ENCODE measurements at places on chromosomes 7 and 10.

- no peak for DNase-seq
These were observed 93.8 kb upstream of the SMNDC1 start for GRCh38 chr10:110398419-110399105.

DNA sequence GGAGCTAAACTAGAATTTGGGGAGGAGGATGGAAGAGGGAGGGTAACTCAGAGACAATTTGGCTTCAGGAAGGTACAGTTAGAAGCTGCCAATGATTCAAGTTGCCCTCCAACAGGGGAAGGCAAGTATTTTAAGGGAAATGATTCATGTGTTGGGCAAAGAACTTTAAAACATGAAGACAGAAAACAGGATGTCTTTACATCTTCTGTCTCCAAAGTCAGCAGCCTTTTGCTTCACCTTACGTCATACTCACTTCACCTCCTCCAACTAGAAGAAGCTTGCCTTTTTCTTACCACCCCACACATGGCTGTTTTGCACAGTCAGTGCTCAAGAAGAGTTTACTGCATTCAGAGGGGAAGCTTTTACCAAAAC lies 36.1 kb downstream of the PPP1R3C start:
- DNase-seq = no peak

DNA sequence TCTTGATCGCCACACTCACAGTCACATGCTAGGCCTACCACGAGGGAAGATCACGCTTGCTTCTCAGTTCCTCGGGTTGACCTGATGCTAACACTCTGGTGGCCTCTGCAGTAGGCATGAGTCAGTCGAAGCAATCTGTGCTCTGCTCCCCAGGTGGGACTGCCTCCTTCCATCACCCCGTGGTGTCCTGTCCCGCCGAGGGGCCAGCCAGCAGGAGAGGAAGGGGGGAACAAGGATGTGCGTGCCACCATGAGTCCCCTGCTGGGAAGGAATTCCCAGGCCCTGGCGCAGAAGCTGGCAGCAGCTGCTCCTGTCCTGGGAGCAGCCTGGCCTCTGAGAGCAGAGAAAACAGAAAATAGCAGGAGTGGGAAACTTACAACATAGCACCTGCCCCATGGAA lies 695.0 kb upstream of the NRP1 start:
- no peak for DNase-seq

GRCh38 chr10:31708046-31708445 lies 220.6 kb downstream of the ARHGAP12 start:
- peak; percentile 20 for DNase-seq

GRCh38 chr7:30533886-30534285 lies 29.3 kb upstream of the GGCT start:
- no peak for DNase-seq

DNA sequence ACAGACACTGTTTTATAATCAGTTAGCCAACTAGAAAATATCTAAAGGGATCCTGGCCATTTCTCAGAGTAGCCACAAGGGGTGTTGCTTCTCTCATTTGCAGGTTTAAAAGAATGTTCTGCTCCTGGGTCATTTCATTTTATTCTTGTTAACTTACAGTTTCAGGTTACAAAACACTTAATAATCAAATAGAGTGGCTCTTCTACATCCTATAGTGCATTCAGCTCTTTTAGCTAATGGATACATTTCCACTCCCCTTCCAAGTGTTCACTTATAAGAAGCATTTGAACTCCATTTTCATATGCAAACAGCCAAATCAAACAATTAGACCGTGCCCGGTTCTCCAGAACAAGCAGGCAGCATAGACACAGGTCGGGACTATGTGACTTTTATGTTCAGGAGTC lies 117.5 kb downstream of the TRIL start:
- no peak for DNase-seq

- DNase-seq = no peak
These were observed 64.3 kb downstream of the INSIG1 start for GRCh38 chr7:155361947-155362346.

DNA sequence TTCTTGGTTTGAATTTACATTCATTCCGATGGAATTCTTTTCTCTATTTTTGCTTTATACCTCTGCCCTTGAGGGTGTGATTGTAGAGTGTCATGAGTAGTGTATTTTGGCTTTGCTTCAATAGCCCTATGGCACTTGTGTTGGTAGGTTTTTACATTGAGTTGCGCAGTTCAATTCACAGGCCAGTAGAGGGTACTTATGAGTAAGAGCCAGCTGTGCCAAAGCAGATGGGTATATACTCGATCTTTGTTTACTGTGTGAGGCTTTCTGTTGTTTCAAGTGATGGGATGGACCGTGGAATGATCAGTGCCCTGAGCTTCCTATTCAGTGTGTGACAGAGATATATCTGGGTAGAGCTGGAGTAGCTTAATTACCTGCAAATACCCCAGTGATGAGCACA lies 4.3 kb upstream of the AKR1C3 start:
- DNase-seq = peak; percentile 5

GRCh38 chr10:69261184-69261583 lies 17.1 kb upstream of the HK1 start:
- DNase-seq = no peak

GRCh38 chr10:126352453-126352852 lies 35.8 kb downstream of the ADAM12 start:
- DNase-seq = no peak

DNA sequence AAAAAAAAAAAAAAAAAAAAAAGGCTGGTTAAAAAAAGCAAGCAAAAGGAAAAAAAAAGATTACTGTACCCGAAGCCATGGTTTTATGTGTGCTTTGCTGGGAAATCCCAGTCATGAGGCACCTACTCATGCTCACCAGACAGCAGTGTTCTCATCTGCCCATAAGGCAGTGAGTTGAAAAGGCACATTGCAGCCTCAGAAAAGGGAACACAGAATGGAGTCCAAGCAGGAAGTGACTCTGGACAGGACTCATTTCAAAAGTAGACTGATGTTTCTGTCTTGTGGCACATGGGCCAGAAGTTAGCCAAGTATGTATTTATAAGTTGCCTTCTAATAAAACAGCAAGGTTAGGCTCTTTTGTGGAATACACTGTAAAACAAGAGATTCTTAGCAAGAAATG lies 40.2 kb downstream of the PDSS1 start:
- DNase-seq = peak; percentile 72

DNA sequence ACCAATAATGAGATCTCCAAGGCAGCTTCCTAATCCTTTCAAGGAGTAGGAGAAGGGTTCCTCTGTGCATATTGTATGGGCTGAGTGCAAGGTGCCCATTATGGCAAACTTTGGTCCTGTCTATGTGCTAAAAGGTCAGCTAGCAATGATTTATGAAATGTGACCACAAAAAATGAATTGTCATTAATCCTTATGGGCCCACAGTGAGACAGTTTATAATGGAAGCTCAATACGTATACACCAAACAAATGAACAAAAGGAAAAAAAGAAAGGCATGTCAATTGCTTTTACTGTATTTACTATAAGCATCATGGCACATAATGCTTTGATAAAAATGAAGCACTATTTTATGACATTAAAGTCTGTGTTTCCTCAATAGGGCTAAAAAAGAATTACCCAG lies 54.5 kb downstream of the ELAPOR2 start:
- no peak for DNase-seq

DNA sequence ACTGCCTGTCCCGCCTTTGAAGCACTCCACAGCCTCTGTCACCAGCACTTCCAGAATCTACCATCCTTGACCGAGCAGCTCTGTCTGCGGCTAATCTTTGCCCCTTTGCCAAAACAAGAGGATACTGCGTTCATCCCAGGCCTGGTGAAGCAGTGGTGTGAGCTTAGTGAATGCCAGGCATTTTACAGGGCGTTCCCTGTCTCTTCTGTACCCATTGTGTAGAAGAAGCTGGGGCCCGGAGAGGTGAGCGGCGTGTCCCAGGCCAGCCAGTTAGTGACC lies 61.2 kb downstream of the C10orf105 start:
- DNase-seq = no peak

DNA sequence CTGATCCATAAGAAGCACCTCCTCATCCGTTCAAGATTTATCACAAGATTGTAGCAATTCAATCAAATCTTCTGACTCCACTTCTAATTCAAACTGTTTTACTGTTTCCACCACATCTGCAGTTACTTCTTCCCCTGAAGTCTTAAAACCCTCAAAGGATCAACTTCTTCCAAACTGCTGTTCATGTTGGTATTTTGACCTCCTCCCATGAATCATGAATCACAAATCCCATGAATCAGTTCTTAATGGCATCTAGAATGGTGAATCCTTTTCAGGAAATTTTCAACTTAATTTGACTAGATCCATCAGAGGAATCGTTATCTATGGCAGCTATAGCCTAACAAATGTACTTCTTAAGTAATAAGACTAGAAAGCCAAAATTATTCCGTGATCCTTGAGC lies 122.3 kb downstream of the IMMP2L start:
- DNase-seq = no peak

GRCh38 chr7:155459700-155460461 lies 2.0 kb downstream of the EN2 start:
- no peak for DNase-seq

DNA sequence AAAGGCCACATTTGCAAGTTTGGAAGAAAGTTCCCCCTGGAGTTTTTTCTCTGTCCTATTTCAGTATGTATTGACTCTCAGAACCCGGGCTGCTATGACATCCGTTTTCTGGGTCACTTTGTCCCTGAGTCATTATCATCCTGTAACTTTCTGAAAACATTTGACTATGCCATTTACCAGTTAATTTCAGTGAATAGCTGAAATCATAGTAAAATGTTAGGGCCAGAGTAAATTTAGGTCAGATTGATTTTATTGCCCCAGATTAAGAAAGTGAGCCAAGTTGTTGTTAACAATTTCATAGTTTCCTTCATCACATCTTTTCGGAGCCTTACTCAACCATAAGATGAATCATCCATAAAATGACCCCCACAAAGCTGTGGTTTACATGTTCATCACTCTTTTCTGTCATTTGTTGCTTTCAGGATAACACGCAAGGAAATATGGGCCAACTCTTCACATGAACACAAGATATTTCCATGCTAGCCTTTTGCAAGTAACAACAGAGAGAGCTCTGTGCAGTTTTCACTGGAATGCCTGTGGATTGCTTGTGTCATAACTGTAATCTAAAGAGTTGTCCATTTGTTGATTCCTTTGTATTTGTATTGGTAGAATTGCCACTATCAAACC lies 3.9 kb upstream of the MACC1 start:
- no peak for DNase-seq

GRCh38 chr7:36775061-36775620 lies 50.8 kb upstream of the AOAH start:
- DNase-seq = no peak

- DNase-seq = no peak
These were observed 18.3 kb downstream of the WDR91 start for GRCh38 chr7:135192914-135193536.

- no peak for DNase-seq
These were observed 122.2 kb downstream of the PCLO start for GRCh38 chr7:83040484-83040883.

- no peak for DNase-seq
These were observed 7.9 kb downstream of the MTURN start for GRCh38 chr7:30142710-30143109.

DNA sequence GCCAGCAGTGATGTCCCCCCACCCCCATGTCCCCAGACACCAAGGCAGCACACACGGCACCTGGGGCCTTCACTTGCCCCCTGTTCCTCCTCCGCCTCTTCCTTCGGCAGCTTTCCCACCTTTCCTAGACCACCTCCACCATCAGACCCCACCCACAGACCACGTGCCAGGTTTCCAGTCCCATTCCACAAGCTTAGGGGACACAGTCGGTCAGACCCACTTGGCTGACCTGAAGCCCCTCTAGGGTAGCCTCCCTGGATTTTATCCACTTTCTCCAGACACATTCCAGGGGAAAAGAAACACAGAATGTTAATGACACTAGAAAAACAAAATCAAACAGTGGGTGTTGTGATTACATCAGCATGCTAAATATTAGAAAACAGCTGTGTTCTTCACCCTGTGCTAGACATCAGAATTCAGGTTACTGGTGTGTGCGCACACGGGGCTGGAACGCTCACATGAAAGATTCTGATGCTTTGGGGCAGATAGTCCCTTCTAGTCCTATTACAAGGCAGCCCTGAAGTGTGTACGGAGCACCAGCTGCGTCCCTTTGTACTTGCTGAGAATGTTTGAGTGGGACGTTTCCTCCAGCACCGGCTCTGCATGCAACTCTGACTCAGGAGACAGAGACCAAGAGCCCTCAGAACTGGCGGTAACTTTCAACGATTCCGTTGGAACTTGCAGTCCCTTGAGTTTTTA lies 75.5 kb upstream of the PPP2R2D start:
- no peak for DNase-seq

DNA sequence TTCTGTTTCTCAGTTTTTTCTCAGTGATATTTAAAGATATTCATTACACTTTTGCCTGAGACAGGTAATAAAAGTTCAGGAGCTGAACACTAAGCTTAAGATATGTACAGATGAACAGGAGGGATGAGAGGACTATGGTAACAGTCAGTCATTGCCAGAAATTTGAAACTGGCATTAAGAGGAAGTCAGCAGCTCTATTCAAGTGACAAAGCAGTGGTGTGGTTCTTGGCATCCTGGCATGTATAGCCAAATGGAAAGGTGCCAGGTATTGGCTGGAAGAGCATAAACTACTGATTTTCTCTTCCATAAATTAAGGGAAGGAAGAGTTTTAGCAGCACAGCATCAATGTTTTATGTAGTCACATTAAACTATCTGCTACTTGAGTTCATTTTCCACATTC lies 22.7 kb downstream of the HOXA1 start:
- no peak for DNase-seq

- no peak for DNase-seq
These were observed 129.3 kb downstream of the MYOF start for GRCh38 chr10:93352638-93353383.

- no peak for DNase-seq
These were observed 6.5 kb upstream of the PURB start for GRCh38 chr7:44891791-44892190.

DNA sequence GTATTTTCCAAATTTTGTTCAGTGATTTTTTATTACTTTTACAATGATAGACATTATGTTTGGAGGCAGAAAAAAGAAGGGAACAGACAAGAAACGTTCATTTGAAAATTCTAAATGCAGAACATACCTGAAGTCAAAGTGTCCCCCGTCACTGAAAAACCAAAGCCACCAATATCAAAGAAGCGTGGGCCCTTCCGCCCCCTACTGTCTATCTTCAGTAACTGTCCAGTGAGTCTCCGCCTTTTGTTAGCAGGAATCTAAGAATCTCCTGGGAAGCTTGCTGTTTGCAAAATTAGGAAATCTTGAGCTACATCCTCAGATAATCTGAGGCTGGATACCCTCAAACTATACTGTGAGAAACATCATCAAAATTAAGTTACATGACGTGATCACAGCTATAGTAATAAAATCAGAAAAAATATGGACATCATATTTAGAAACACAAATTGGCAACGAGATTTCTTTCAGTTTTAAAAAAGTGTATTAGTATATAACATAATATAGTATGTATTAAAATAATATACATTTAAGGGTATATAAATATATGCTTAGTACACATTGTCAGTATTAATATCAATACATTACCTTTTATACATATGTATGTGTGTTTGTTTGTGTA lies 169.3 kb upstream of the AKR1E2 start:
- DNase-seq = peak; percentile 65

GRCh38 chr10:127017541-127018297 lies 112.5 kb downstream of the DOCK1 start:
- DNase-seq = no peak

- no peak for DNase-seq
These were observed 151.8 kb upstream of the CELF2 start for GRCh38 chr10:10865913-10866312.
